Globus pallidus (tissue), 1 donor: ENCODE measurements at places on chromosomes 11 and 22.

- DNase-seq = no peak
These were observed 77.1 kb downstream of the MIAT start for GRCh38 chr22:26734339-26735018.

DNA sequence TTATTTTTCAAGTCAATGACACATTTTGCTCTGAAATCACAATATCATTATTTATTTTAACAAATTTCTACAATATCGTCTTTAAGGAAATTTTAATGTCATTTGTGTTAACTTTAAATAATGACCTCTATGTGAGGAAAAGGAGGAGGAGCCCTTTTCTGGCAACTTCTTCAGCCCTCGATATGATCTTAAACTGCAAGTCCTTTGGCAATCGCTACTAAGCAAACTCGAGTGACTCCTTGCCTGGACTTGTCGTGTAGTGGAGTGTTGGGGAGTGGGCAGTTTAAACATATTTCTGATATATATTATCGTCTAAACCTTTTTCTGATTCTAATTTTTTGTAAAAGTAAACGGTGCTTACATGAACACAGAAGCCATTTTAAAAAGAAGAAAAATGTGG lies 16.7 kb downstream of the ETS1 start:
- DNase-seq = no peak

GRCh38 chr11:61509043-61510029 lies 787 bp downstream of the LRRC10B start:
- peak; percentile 30 for DNase-seq

- no peak for DNase-seq
These were observed 45.4 kb downstream of the WNT11 start for GRCh38 chr11:76160856-76161255.

DNA sequence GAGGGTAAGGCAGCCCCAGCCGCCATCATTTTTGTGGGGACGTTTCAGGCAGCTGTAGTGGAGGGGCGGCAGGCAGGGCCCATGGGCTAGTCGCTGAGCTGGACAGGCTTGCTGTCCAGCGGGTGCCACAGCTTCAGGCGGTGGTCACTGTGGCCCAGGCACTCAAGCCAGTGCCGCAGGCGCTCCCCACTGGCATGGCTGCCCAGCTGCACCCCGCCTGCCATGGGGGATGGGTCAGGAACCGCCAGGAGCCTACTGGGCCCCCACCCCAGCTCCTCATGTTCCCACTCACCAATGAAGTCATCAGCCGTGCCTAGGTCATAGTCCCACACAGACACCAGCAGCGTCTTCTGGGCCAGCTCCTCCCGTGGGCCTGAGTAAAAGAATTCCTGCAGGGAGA lies 6.0 kb downstream of the NDUFV1 start:
- no peak for DNase-seq

DNA sequence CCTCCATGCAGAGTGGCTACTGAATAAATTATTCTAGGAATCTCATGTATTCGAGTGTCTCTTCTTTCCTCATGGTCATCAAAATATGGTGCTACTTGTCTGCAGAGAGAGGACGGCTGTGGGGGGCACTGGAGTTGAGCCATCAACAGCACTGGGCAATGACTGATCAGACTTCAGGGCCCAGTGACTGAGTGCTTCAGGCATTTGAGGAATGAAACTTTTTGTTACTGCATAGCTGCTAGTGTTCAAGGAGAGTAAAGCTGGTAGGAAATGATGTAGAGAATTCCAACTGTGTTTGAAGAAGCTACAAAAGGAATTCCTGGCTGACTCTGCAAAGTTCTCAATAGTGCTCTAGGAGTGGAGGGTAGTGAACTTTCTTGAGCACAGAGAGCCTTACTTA lies 277.7 kb downstream of the CADM1 start:
- DNase-seq = no peak

DNA sequence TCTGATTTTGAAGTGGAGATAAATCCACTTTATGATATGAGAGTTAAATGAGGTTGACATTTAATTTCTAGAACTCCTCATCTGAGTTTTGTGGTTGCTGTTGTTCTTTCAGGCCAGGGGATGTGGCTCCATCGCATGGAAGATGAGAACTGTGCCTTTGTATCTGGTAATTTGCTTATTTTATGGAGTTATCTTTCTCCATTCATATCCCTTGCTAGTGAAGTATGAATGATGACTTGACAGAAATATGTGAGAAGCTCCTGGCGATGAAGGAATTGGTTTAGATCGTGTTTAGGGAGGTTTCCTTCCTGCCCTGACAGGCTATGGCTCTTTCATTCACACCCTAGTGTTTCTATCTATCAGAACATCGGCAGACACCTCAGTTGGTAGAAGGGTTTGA lies 393.7 kb downstream of the ETS1 start:
- DNase-seq = no peak
